ENCODE measurements at places on chromosomes 2 and 18. TPM values are rescaled to one million over a fixed set of nuclear protein-coding genes. Genes with fewer than 3 reads are reported as not detected.

DNA sequence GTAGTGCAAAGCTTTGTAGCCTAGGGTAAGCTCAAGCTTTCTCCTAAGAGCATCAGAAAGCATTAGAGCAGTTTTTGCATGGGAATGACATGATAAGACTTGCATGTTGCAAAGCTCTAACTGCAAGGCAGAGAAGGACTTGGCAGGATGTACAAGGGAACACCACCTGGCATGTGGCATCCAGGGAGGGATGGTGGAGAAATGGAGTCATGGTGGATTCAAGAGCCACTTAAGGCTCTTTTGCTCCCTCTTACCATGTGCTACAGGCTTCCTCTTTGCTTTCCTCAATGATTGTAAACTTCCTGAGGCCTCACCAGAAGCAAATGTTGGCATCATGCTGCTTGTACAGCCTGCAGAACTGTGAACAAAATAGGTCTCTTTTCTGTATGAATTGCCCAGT is 266.0 kb downstream of the GLI2 start:
- H3K4me3 ChIP-seq, result no peak overlapping the region
- no peak overlapping the region for H3K27ac ChIP-seq
- no peaks in the 10 kb centered on the region for H3K36me3 ChIP-seq
- H3K4me1 ChIP-seq, result no peaks in the 10 kb centered on the region

The CCDC85A gene
- 0.14 TPM for total RNA-seq

DNA sequence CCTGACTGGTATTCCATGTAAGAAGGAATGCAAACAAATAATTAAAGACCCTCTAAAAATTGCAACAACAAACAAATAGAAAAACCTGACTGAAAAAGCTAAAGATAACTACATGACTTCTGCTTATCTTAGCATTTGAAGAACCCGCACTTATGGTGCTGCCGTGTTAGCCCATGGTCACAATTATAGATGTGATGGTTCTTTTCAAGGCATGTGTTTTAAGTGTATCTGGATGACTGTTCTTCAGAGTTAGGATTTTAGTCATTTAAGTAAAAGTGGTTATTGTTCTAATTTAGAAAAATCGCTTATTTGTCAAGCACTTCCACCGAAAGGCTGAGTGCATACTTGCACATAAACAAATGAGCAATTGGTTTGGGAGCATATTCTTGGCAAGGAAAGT is 77.3 kb downstream of the CPS1 start:
- no peaks in the 10 kb centered on the region for H3K27me3 ChIP-seq
- H3K4me3 ChIP-seq, result no peak overlapping the region
- H3K27ac ChIP-seq, result no peak overlapping the region
- no peaks in the 10 kb centered on the region for H3K4me1 ChIP-seq
- H3K36me3 ChIP-seq, result no peaks in the 10 kb centered on the region

The PDE11A gene
- 2.1 TPM for total RNA-seq

DNA sequence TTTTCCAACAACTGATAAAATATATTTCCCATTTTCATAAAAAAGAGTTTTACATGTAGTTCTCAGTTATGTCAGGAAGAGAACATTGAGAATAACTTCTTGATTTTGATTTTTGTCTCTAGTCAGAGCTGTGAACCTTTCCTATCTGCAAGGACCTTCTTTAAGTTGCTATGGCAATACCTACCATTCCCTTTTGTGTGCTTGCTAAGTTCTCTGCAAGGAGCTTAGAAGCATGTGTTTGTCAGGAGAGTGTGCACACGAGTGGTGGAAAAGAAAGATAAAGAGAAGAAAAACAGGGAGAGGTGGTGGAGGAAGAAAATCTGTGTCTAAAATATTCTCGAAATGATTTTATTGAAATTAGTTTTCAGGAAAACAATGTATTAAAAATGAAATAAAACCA is 140.3 kb upstream of the SLC8A1 start:
- no peak for DNase-seq
- no peak overlapping the region for H3K4me3 ChIP-seq
- no peaks in the 10 kb centered on the region for H3K36me3 ChIP-seq
- no peak overlapping the region for H3K27ac ChIP-seq

DNA sequence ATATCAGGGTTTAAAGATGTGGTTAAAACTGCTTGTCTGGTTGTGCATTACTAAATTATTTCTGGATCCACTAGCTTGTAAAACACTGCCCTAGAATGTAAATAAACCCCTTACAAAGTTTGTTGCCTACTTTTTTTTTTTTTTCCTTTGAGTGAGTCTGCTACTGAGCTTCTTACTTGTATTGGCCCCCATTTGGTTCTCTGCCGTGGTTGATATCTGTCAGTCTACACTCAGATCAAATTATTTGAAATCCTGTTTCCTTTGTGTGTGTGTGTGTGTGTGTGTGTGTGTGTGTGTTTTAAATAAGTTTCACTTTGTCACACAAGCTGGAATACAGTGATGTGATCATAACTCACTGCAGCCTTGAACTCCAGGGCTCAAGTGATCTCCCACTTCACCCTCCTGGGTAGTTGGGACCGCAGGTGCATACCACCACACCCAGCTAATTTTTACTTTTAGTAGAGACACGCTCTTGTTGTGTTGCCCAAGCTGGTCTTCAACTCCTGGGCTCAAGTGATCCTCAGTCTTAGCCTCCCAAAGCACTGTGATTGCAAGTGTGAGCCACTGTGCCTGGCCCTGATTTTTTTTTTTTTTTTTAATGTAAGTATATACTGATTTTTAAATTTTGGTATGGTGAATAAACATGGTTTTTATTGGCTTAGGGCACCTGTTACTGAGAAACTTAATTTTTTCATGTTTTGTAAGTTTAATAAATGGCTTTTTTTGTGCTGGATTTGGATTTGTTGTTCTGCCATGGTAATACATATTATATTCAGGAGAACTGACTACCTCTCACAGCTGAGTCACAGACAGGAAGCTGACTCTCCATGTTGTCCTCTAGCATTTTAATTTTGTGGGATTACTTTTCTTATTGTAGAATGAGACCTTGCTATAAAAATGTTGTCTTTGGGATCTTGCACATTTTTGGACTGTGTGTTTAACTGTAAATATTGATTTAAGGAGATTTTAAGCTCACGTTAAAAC is 48.5 kb downstream of the MAP4K4 start:
- no peak overlapping the region for H3K4me3 ChIP-seq
- no peak for DNase-seq
- H3K27me3 ChIP-seq, result no peaks in the 10 kb centered on the region
- no peaks in the 10 kb centered on the region for H3K36me3 ChIP-seq

DNA sequence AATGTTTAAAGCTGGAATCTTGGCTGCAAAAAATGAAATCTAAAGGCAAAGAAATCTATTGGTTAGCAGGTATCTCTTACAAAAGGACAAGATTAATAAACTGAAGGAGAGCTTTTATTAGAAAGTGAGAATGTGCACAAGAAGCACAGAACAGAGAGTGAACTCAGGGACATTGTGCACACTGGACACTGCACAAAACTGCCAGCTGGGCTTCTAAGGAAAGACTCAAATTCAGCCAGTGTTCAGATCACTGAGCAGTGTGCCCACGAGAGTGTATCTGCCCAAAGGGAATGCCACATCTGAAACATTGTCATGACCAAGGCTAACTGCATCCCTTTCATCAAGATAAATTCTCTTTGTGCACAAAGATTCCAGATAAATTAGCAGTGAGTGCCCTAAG is 129.7 kb upstream of the KCNH7 start:
- H3K4me1 ChIP-seq, result no peaks in the 10 kb centered on the region
- H3K4me3 ChIP-seq, result no peak overlapping the region
- H3K27me3 ChIP-seq, result no peaks in the 10 kb centered on the region
- H3K36me3 ChIP-seq, result no peaks in the 10 kb centered on the region

DNA sequence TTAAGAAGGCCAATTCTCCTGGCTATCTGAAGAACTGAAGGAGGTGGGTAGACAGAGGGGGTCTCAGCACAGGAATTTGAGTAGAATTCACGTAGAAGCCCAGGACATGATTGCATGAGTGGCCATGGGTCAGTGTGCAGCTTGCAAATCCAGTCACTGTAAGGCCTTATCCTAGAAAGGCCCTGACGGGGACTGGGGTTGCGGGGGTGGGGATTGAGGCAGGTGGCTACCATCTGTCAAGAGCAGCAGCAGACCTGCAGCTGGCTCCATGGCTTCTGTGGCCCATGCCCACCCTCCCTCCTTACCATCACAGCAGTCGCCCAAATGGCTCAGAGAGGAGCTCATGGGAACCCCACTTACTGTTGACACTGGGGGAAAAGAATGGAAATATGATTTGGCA is 34.6 kb upstream of the SLC14A1 start:
- no peaks in the 10 kb centered on the region for H3K4me1 ChIP-seq
- H3K36me3 ChIP-seq, result no peaks in the 10 kb centered on the region
- H3K27me3 ChIP-seq, result no peaks in the 10 kb centered on the region
- H3K27ac ChIP-seq, result no peak overlapping the region

- no peak overlapping the region for H3K27ac ChIP-seq
- H3K36me3 ChIP-seq, result no peaks in the 10 kb centered on the region
- no peaks in the 10 kb centered on the region for H3K27me3 ChIP-seq
- H3K4me1 ChIP-seq, result no peaks in the 10 kb centered on the region
Observed at GRCh38 chr2:182980652-182981051, 57.6 kb downstream of the NCKAP1 start.

DNA sequence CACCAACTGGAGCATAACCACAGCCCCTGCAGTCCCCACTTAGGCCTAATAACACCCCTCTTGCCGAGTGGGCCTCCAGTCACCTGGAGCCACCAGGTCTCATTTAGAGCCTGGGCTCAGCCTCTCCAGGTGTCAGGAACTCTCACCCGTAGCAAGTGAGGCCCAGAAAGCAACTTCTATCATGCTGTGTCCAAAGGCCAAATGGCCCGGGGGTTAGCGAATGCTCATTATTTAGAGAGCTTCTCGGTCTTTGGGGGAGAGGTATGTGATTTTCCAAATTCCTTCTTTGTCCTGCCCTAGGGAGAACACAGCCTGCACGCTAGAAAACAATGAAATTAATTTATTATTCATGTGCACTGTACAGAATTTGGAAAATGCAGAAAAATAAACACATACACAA is 109.9 kb upstream of the PTPRM start:
- H3K27me3 ChIP-seq, result no peaks in the 10 kb centered on the region
- no peak for DNase-seq
- no peaks in the 10 kb centered on the region for H3K4me1 ChIP-seq
- no peaks in the 10 kb centered on the region for H3K36me3 ChIP-seq

The ABCG5 gene
- total RNA-seq, result 63.5 TPM

The C2orf78 gene
- 0.07 TPM for total RNA-seq

GRCh38 chr2:18311420-18312195 is 248.8 kb downstream of the RDH14 start:
- no peak overlapping the region for H3K27ac ChIP-seq
- no peaks in the 10 kb centered on the region for H3K27me3 ChIP-seq
- H3K4me3 ChIP-seq, result no peak overlapping the region

DNA sequence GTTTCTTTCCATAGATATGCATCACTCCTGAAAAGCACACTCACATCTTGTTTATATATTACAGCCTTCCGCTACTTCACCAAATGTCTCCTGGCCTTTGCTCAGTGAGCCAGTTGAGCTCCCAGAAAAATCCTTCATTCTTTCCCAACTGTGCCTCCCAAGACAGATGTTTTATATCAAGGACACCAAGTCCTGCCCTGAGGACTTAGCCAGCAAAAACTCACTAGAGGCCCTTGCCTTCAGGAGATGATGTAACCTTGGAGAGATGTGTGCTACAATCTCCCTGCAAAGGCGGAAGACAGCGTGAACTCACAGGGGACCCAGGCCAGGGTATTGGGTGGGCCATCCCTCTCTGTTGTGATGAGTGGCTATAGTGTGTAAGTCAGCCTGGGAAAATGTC is 86.1 kb upstream of the CTAGE1 start:
- no peak overlapping the region for H3K4me3 ChIP-seq
- DNase-seq, result no peak
- H3K27me3 ChIP-seq, result no peaks in the 10 kb centered on the region
- no peaks in the 10 kb centered on the region for H3K4me1 ChIP-seq
- no peaks in the 10 kb centered on the region for H3K36me3 ChIP-seq

DNA sequence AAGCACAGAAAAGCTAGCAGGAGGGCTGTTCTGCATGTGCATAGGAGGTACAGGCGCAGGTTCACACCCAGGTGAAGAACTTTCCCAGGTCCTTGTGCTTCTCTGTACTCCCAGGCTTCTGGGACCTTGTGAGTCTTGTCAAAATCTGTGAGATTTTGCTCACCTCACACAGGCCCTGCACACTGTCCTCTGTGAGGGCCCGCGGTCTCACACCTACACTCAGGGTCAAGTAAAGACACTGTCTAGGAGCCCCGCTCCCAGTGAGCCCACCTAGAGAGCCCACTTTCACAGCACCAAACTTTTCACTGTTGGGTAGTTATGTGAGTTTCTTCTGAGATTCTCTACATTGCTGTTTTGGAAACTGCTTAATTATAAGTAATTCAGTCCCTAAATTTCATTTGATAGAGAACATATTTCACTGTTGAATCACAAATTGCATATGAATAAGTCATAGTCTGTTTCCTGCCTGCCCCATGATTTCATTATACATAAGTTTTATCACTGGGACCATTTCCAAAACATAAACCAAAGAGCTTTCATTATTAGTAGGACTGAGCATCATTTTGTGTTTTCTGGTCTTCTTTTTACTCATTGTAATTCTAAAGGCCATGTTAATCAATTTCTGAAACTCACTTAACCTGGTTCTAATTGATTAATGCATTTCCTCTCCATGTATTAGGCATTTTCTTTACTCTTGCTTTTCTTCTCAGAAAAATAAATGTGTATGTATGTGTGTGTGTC is 234.2 kb upstream of the SPOPL start:
- H3K4me3 ChIP-seq, result no peak overlapping the region
- H3K4me1 ChIP-seq, result no peaks in the 10 kb centered on the region
- no peaks in the 10 kb centered on the region for H3K27me3 ChIP-seq

The MATN3 gene
- total RNA-seq, result not detected

- no peaks in the 10 kb centered on the region for H3K27me3 ChIP-seq
- H3K36me3 ChIP-seq, result peaks cover 14% of the 10 kb centered on the region
- DNase-seq, result no peak
- H3K27ac ChIP-seq, result no peak overlapping the region
- no peaks in the 10 kb centered on the region for H3K4me1 ChIP-seq
- no peak overlapping the region for H3K4me3 ChIP-seq
Observed at GRCh38 chr2:187469538-187469937, 21.5 kb upstream of the CALCRL start.

The SNX17 gene
- 55.9 TPM for total RNA-seq

The REG1B gene
- not detected for total RNA-seq

The WDR75 gene
- 11.0 TPM for total RNA-seq

GRCh38 chr2:273333-273732 is 8.6 kb downstream of the ACP1 start:
- DNase-seq, result no peak
- no peaks in the 10 kb centered on the region for H3K4me1 ChIP-seq
- peaks cover 6% of the 10 kb centered on the region for H3K36me3 ChIP-seq
- no peaks in the 10 kb centered on the region for H3K27me3 ChIP-seq
- H3K27ac ChIP-seq, result no peak overlapping the region

The ANKRD30B gene
- not detected for total RNA-seq

GRCh38 chr2:237199082-237199481 is 113.4 kb downstream of the COPS8 start:
- no peaks in the 10 kb centered on the region for H3K36me3 ChIP-seq
- H3K27ac ChIP-seq, result no peak overlapping the region
- no peak for DNase-seq
- no peaks in the 10 kb centered on the region for H3K4me1 ChIP-seq
- no peaks in the 10 kb centered on the region for H3K27me3 ChIP-seq

The XIRP2 gene
- 0.23 TPM for total RNA-seq

GRCh38 chr2:59540864-59541263 is 1012.6 kb downstream of the BCL11A start:
- H3K27me3 ChIP-seq, result no peaks in the 10 kb centered on the region
- DNase-seq, result no peak
- H3K4me1 ChIP-seq, result no peaks in the 10 kb centered on the region
- no peak overlapping the region for H3K27ac ChIP-seq
- H3K4me3 ChIP-seq, result no peak overlapping the region

The CNRIP1 gene
- total RNA-seq, result 3.3 TPM

The AMMECR1L gene
- 5.3 TPM for total RNA-seq
